ENCODE measurements at places on chromosomes 5 and 9.
A peak's percentile ranks its signal among the peaks of the same experiment; 100 is the strongest.

DNA sequence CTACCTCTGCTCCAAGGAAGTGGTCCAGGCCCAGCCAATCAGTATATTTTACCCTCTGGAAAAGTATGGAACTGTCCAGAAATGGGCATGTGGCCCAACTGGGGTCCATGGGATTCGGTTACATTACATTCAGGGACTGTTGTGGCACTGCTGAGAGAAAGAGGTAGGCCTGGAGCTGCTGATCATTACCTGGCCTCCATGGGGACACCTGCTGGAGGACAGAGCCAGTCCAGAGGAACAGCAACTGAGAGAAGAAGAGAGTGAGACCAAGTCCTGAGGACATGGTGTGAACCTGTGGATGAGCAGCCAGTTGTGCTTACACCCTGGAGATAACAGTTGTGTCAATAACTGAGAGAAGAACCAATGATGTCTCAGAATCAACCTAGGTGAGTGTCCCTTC lies 48.2 kb downstream of the HMHB1 start:
- no peak for DNase-seq

DNA sequence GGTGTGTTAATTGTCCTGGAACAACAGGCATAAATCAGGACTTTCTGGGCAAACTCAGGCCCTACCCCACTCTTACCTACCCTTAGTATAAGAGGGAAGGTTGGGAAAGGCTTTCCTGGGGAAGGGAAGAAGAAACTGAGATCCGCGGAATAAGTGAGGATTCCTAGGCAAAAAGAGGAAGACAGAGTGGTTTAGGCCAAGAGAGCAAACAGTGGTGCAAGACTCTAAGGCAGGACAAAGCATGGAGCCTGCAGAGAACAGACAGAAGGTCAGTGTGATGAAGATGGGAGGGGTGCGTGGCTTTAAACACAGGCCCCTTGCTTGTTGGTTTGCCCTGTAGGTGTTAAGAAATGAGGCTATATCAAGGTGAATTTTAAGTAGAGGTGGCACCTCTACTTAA lies 69.4 kb downstream of the TMC1 start:
- DNase-seq: no peak

- no peak for DNase-seq
Observed at GRCh38 chr9:96317335-96317980, 15.5 kb upstream of the HSD17B3 start.

GRCh38 chr9:100088202-100088601 lies 10.6 kb downstream of the ERP44 start:
- DNase-seq: no peak

DNA sequence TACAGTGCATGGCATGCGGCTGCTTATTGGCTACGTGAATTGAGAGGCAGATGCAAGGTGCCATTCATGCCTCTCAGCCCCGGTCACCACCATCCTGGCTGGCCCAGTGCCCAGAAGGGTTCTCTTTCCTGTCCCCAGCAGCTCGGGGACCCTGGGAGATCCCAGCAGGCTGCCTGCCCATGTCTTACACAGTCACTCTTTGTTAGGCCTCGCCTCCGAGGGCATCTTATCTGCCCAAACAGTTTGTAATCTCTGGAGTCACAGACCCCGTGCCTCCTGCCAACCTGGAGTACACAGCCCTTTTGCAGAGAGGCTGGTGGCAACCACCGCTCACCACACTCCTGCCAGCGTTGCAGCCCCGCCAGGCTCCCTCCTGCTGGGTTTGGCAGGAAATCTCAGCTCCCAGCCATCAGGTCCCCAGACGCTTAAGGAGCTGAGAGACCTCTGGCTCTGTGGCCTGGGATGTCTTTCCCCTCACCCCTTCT lies 7.0 kb upstream of the AK1 start:
- DNase-seq: no peak

- no peak for DNase-seq
Observed at GRCh38 chr9:122387536-122387935, 16.7 kb downstream of the PTGS1 start.

DNA sequence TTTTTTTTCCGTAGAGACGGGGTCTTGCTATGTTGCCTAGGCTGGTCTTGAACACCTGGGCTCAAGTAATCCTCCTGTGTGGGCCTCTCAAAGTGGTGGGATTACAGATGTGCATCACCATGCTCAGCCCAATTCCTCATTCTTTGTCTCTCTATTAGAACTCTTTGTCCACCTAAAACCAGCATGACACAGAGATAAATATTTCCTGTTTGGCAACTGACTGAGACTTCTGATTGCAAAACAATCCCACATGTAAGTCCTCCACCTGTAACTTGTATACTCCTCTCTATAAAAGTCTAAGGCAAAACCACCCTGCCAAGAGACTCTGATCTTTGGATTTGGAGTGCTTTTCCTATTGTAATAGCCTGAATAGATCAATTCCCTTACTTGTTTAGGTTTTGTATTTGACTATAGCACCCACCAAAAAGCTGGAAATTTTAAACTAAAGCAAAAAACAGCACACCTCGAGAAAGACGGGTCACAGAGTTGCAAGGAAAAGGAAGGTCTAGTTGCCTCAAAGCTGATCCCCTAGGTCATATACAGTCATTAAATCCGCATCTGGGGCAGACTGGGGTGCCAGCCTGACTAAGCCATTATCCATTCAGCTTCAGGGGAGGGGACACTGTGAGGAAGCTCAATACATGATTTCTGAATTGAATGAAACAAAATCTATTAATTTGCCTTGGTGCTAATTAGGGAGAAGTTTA lies 13.5 kb upstream of the KIF27 start:
- DNase-seq: no peak

- DNase-seq: no peak
Observed at GRCh38 chr9:98795970-98796363, 388 bp downstream of the ANKS6 start.

- DNase-seq: no peak
Observed at GRCh38 chr9:114350636-114351401, 21.1 kb downstream of the ORM2 start.

DNA sequence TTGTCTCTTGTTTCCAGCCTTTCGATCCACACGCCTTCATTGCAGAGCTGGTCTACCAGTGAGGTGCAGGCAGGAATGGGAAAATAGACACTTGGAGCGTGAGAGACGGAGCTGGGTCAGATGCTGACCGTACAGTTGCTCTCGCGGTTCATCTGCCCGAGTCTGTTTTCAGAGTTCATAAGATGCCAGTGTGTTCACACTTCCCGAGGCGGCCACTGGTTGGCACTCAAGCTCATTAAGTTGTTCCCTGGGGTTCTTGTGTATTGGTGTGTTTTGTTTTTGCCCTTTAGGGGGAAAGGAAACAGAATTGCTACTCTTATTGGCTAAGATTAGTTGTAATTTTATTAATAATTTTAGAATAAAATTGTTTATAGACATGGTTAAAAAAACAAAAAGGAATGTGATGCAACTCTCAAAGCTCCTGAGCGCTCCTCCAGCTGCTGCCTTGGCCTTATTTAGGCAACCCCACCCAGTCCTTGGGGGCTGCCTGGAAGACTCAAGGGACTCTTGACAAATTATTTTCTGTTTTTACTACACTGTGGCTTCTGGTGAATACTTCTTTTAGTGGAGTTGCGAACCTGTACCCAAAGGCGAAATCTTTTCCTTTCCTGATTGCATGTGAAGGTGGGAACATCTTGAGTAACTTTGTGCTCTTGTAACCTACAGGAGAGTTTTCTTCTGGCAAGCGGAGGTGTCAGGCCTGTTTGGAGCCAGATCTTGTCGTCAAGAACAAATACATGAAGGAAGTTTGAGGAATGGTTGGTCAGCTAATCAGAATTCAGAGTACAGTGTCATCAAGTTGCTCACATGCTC lies 146.1 kb downstream of the MAST4 start:
- no peak for DNase-seq

DNA sequence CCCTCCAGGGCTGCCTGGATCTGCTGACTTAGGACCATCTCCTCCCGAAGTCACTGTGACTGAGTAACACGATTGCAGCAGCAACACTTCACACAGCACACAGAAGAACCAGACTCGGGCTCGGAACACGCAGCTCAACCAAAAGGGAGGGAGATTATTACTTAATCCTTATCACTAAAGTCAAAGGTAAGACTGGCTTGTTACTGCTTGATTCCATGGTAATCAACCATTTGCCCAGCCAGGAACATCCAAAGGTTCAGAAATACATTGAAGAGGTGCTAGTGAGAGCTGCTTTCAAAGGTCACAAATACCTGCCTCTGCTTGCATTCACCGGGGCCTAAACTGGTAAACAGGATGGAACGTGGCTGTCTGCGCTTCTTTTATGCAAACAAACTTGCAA lies 7.7 kb downstream of the FBP1 start:
- DNase-seq: no peak

- no peak for DNase-seq
Observed at GRCh38 chr5:122019919-122020590, 58.0 kb downstream of the LOX start.

GRCh38 chr5:75512383-75513074 lies 838 bp downstream of the POLK start:
- no peak for DNase-seq

- no peak for DNase-seq
Observed at GRCh38 chr5:89086390-89087086, 203.6 kb upstream of the MEF2C start.

- no peak for DNase-seq
Observed at GRCh38 chr5:61477788-61478187, 145.7 kb downstream of the ZSWIM6 start.

DNA sequence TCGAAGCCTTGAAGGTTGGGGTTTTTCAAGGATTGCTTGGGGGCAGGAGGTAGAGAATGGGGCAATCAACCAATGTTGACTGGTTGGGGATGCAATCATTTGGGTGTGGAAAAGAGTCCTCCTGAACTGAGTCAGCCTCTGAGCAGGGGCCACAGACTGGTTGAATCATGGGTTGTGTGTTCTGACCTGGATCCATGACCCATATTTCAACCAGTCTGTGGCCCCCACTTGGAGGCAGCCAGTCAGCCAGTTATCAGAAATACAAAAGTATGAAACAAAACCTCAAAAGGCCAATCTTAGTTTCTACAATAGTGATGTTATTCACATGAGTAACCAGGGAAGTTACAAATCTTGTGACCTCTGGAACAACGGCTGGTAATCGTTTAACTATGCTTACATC lies 81.4 kb upstream of the RANBP6 start:
- peak; percentile 56 for DNase-seq

GRCh38 chr5:143177263-143177983 lies 226.1 kb downstream of the NR3C1 start:
- DNase-seq: peak; percentile 97

- DNase-seq: no peak
Observed at GRCh38 chr9:136198605-136199083, 6.3 kb downstream of the LHX3 start.

- no peak for DNase-seq
Observed at GRCh38 chr5:82984786-82985735, 92.1 kb downstream of the TMEM167A start.

DNA sequence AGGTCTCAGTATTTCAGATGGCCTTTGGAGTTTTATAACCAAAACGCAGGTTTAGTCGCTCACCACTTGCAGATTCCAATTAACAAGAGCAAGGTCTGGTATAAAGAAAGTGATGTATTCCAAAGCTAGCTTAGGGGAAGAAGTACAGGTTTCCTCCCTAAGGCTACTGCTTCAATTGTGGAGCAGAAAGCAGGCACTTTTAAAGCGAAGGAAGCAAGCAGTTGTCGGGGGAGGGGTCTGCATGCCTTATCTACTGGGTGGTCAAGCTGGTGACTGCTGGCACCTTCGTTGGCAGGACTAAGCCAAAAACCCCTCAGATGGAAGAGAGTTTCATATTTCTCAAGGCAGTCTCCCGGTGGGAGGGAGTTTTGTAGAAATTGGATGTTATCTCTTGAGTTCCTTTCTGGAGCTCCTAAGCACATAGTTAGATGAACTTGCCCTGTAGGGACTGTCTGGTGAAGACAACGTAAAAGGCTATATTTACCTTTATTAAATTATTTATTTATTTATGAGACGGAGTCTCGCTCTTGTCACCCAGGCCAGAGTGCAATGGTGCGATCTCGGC lies 1.6 kb upstream of the TMEM245 start:
- no peak for DNase-seq

GRCh38 chr5:93305984-93306383 lies 275.0 kb downstream of the NR2F1-AS1 start:
- DNase-seq: no peak

DNA sequence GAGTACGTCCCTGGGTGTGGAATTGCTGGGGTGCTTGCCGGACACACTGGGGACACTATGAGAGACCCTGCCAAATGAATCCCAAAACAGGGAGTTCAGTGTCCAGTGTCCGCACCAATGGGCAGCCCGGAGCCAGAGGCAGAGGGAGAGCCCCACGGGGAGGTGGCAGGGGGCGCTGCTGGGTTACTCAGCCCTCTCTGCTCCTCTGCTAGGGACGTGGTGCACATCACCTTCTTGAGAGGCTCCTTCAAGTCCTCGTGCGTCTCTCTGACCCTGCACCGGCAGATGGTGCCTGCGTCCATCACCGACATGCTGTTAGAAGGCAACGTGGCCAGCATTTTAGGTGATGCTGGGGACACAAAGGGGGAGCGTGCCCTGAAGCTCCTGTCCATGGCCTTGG lies 20.8 kb downstream of the STKLD1 start:
- no peak for DNase-seq

DNA sequence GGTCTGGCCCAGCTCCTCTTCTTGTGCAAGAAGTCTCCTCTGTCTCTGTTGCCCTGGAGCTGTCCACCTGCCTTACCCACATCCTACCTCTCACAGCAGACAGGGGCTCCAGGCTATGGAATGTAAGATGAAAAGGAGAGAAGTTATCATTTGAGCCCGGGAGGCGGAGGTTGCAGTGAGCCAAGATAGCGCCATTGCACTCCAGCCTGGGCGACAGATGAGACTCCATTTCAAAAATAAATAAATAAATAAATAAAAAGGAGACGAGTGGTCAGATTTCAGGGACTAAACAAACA lies 37.5 kb upstream of the DENND4C start:
- DNase-seq: no peak

DNA sequence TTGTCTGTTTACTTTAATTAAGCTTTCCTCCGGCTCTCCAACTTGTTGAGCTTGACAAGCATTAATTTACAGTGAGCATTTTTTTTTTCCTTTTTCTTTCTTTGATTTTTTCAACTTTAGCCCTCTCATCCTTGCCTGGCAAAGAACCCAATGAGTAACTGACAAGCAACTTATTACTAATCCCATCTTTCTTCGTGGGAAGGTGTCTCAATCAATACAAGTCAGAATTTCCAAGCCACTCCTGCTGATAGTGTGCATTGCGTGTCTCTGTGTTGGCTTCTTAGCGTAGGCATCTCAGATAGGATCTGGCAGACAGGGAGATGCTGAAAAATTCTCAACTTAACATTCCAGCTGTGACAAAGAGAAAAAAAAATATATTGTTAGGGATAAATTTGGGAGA lies 527.7 kb upstream of the WWC1 start:
- no peak for DNase-seq
